Activated CD4-positive, CD25-positive, alpha-beta regulatory T cell treated with anti-CD3 and anti-CD28 coated beads, Interleukin-2, amount 50 U/mL, for 72 hours (primary cell): ENCODE measurements at places on chromosomes 1 and 21.

DNA sequence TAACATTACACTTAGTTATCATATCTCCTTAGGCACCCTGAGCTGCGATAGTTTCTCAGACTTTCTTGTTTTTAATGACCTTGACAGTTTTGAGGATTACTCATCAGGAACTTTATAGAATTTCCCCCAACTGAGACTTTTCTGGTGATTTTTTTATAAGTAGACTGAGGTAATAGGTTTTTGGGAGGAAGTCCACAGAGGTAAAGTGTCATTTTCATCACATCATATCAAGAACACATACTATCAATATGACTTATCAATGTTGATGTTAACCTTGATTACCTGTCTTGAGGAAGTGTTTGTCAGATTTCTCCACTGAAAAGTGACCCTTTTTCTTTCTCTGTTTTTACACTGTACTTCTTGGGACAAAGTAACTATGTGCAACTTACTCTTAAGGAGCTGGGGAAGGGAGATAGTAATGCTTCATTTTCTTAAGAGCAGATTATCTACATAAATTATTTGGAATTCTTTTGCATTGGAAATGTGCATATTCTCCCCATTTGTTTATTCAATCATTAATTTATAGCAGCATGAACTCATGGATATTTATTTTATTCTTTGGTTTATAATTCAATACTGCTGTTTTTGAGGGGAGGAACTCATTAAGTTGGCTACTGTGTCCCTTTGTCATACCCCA, 72.8 kb upstream of the HSD17B7 start:
- DNase-seq: no peak

- no peak for DNase-seq
These were observed 35.9 kb downstream of the PIK3R3 start for GRCh38 chr1:46096269-46097148.

DNA sequence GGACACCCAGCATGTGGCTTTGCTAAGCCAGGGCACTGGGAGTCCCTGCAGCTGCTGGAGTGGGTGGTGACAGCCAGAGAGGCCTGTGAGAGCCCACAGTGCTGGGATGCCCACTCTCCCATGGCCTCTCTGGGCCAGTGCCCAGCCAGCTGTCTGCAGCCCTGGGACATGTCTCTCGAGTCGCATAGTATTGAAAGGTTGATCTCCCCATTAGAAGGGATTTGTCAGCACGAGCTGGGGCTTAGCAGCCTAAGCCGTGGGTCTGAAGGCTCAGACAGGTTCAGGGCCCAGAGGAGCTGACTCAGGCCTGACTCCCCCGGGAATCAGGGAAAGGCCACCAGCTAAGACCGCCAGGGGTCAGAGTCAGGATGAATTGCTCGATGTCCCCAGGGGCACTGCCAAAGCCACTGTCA, 53.5 kb downstream of the FOXD2 start:
- no peak for DNase-seq

DNA sequence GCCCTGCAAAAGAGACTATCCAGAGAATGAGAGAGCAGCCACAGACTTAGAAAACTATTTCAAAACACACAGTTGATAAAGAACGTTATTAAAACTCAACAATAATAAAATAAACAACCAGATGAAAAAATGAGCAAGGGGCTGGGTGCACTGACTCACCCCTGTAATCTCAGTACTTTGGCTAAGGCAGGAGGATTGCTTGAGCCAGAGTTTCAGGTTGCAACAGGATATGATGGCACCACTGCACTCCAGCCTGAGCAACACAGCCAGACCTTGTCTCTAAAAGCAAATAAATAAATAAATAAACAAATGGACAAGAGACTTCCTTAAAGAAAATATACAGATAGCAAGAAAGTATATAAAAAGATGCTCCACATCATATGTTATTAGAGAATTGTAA, 144.6 kb downstream of the LRRIQ3 start:
- DNase-seq: no peak

GRCh38 chr21:42593007-42593814, 60.2 kb upstream of the PDE9A start:
- peak; percentile 67 for DNase-seq

- DNase-seq: no peak
These were observed 3.3 kb upstream of the MTARC1 start for GRCh38 chr1:220783453-220783852.
